ENCODE measurements at places on chromosomes 4 and X.

- DNase-seq: no peak
Measured at GRCh38 chrX:63889001-63889400, 104.0 kb upstream of the ARHGEF9 start.

GRCh38 chr4:29199485-29199884 is 1520.7 kb upstream of the PCDH7 start:
- DNase-seq: no peak

- no peak for DNase-seq
Measured at GRCh38 chrX:47351706-47352105, 18.7 kb upstream of the ZNF157 start.

GRCh38 chr4:161186750-161187149 is 977.0 kb downstream of the FSTL5 start:
- no peak for DNase-seq

GRCh38 chr4:188649635-188650034 is 510.4 kb downstream of the TRIML1 start:
- DNase-seq: no peak

Measured in DMS79 (cell line).